IMR-90 (cell line): ENCODE measurements at places on chromosomes 4 and X. TPM values are rescaled to one million over a fixed set of nuclear protein-coding genes. Genes with fewer than 3 reads are reported as not detected.

CFAP47 gene
- under 0.01 TPM in 1 of 2 replicates, not detected in the other for total RNA-seq

- H3K36me3 ChIP-seq = peaks cover 26% of the 10 kb centered on the region
- H3K27me3 ChIP-seq = no peaks in the 10 kb centered on the region
- H3K4me1 ChIP-seq = peaks cover 21% of the 10 kb centered on the region
- peak; percentile 26 for DNase-seq
Observed at GRCh38 chr4:183263787-183264386, 56.2 kb downstream of the CLDN22 start.

GRCh38 chr4:140346136-140346535 lies 27.3 kb upstream of the SCOC start:
- H3K4me1 ChIP-seq = no peaks in the 10 kb centered on the region
- H3K27me3 ChIP-seq = peaks cover 31% of the 10 kb centered on the region
- no peak for DNase-seq
- no peak overlapping the region for H3K4me3 ChIP-seq
- H3K36me3 ChIP-seq = no peaks in the 10 kb centered on the region
- H3K27ac ChIP-seq = no peak overlapping the region

RASL11B gene
- total RNA-seq = 0.18 and 0.28 TPM in 2 replicates

DNA sequence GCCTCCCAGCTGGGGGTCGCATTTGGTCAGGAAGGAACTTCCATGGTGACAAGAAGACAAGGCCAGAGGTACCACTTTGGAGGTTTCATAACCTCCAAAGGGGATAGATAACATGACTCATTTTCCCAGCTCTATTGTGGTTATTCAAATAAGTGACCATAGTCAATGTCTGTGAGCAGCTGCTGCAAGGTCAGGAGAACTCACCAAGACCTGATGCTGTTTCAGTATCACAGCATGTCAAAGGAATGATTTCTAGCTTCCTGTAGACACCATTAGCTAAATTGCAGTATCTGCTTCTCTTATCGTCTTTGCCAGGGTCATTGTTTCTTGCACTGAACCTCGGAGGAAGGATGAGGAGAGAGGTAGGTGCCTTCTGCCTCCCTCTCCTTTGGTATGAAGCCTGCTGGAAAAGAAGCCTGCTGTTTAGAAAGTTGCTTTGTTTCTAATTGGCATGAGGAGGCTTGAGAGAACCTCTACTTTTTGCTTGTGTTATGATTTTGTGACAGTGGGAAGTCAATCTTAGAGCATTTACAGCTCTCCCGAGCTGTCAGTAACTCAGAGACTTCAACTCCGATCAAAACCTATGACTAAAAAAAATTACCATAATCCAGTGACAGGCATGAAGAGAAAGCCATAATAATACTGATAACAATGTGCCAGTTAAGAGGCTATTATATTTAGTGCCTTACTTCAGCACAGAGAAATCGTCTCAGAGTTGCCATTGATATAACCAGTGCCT lies 38.0 kb upstream of the GATB start:
- no peak overlapping the region for H3K27ac ChIP-seq
- no peaks in the 10 kb centered on the region for H3K4me1 ChIP-seq
- H3K36me3 ChIP-seq = no peaks in the 10 kb centered on the region

GRCh38 chr4:164116286-164116685 lies 621.8 kb downstream of the TMA16 start:
- no peaks in the 10 kb centered on the region for H3K27me3 ChIP-seq
- no peak overlapping the region for H3K4me3 ChIP-seq
- H3K36me3 ChIP-seq = no peaks in the 10 kb centered on the region
- no peak for DNase-seq
- no peaks in the 10 kb centered on the region for H3K4me1 ChIP-seq

- DNase-seq = no peak
- peak overlapping the region; percentile 22; the same call in 1 of the 2 replicates for H3K27ac ChIP-seq
- peaks cover 10% of the 10 kb centered on the region for H3K4me1 ChIP-seq
- H3K36me3 ChIP-seq = peaks cover 7% of the 10 kb centered on the region; the same call in 1 of the 2 replicates
- H3K4me3 ChIP-seq = no peak overlapping the region
- no peaks in the 10 kb centered on the region for H3K27me3 ChIP-seq
Observed at GRCh38 chrX:154525606-154526490, 9.8 kb upstream of the FAM3A start.

ARSJ gene
- 126 and 143 TPM in 2 replicates for total RNA-seq

WWC2 gene
- 27.4 and 28.1 TPM in 2 replicates for total RNA-seq
